Kidney (tissue), 22 donors: ENCODE measurements at places on chromosomes 5 and 9. TPM values are rescaled to one million over a fixed set of nuclear protein-coding genes. Genes with fewer than 3 reads are reported as not detected.

GRCh38 chr5:108046955-108047670 is 334.8 kb downstream of the FBXL17 start:
- no peak for DNase-seq

Gene SLC25A48
- polyA plus RNA-seq: 10.4 TPM

DNA sequence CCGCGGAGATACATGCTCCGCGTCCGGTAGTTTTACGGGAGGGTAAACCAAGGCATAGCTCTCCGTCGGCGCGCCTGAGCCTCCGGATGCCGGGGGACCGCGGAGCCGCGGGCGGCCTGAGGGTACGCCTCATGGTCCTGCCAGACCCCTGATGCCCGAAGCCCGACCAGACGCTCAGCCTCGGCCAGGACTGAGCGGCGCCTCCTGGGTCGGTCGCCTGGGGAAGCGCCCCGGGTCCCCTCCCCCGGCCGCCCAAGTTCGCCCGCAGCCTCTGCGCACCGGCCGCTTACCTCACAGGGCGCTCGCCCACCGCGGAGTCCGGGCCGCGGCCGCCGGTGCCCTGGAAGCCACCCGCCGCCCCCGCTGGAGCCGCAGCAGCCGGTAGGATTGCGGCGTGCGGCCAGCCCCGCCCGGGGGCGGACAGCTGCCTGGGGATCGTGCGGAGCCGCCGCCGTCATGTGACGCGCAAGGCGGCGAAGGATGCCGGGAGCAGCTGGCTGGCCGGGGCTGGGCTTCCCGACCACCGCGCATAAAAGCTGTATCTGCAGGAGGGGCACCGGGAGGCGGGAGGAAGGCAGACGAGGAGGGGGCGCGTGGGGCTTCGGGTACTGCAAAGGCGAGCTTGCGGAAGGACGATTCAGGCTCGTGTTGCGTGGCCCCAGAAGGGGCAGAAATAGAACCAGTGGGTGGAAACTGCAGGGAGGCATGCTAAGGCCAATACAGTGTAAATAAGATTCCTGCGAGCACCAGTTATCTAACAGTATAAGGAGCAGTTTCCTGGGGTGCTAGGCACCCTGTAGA is at the start of gene FBXO10:
Gene FBXO10 (minus strand): TSS at position 460 of the 801 bp plus-strand sequence. CDS start 34,612 bp downstream, outside the sequence.
- peak; percentile 88 for DNase-seq

DNA sequence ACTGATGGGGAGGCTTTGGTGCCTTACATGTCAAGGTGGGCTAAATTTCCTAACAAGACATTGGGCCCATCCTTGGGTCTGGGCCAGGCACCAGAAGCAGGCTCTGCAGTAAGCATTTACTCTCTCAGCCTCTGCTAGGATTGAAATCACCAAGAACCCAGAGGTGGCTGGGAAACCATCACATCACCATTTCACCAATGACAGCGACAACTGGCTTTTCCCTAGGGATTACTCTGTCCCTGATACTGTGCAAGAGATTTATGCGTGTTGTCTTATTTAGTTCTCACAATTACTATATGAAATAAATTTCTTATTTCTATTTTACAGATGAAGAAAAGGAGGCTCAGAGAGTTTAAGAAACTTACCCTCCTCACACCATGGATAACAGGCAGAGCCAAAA is 342.2 kb downstream of the ARHGEF28 start:
- DNase-seq: no peak

- DNase-seq: no peak
Measured at GRCh38 chr5:102231693-102232619, 64.1 kb downstream of the SLCO4C1 start.

Gene TCERG1
- polyA plus RNA-seq: 16.7 TPM

Gene RNF183
- 8.1 TPM for polyA plus RNA-seq

- DNase-seq: no peak
Measured at GRCh38 chr9:132806306-132806705, 71.8 kb downstream of the AK8 start.

- no peak for DNase-seq
Measured at GRCh38 chr9:421896-422295, 207.2 kb downstream of the DOCK8 start.

- DNase-seq: no peak
Measured at GRCh38 chr9:137007108-137007815, 10.9 kb upstream of the CLIC3 start.

Gene CERCAM
- 19.7 TPM for polyA plus RNA-seq

DNA sequence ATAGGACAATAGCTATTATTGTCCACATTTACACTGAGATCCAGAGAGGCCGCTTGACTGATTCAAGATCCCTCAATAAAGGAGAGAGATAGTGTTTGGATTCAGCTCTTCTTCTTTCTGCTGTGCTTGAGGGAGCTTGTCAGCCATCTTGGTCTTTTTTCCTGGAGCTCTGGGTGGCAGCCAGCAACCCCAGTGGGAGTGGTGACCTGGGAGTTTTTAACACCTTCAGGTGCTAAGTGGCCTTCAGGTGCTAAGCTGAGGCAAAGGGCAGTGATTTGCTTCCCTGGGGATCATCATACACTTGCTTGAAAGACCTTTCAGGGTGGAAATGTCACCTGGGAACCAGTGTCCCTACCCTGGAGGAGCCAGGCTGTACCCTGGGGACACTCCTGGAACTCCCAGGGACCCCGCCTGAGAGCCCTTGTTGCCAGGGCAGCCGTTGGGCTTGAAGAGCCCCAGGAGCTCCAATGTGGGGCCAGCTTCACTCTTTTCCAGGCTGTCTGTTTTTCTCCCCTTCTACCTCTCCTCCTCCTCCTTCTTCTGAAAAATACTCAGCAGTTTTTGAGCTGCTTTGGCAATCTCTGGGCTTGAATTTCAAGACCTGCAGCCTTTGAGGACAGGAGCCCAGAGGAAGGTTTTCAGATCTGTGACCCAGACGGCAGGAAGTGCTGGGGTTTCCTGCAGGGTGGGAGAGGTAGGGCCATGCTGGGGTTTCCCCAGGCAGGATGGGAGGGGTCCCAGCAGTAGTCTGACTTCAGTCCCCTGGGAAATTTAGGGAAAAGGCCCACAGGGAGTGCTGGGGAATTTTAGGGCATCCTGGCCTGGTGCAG is 59.7 kb downstream of the FGF18 start:
- DNase-seq: no peak

Gene PCDHGB5
- polyA plus RNA-seq: 0.82 TPM

Gene C5orf15
- 54.4 TPM for polyA plus RNA-seq

DNA sequence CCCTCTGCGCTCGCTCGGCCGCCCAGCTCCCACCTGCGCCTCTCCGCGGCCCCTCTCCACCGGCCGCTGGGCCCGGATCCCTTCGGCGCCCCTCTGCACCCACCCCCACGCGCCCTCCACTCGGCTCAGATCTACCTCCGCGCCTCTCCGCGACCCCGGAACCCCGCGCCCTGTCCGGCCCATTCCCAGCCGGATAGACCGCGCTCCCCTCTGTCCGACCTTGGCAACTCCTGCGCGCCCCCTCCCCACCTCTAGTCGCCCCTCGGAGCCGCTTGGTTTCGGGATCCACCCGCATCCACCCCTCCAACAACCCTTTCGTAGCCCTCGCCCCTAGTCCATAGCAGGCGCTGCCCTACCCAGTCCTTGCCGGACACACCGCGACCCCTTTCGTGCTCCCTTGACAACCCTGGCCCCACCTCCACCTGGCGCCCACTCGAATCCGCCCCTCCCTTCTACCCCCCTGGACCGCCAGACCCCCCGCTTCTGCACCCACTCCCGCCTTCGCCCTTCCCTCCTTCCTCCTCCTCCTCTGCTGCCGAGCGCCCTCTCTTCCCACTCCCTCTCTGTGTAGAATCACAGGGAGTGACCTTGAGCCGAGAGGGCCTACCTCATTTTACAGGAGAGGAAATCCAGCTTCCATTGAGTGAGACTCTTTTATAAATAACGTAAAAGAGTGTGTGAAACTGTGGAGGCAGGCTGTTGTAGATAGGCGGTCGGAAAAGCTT is 525 bp upstream of the AK3 start:
- peak; percentile 87 for DNase-seq

DNA sequence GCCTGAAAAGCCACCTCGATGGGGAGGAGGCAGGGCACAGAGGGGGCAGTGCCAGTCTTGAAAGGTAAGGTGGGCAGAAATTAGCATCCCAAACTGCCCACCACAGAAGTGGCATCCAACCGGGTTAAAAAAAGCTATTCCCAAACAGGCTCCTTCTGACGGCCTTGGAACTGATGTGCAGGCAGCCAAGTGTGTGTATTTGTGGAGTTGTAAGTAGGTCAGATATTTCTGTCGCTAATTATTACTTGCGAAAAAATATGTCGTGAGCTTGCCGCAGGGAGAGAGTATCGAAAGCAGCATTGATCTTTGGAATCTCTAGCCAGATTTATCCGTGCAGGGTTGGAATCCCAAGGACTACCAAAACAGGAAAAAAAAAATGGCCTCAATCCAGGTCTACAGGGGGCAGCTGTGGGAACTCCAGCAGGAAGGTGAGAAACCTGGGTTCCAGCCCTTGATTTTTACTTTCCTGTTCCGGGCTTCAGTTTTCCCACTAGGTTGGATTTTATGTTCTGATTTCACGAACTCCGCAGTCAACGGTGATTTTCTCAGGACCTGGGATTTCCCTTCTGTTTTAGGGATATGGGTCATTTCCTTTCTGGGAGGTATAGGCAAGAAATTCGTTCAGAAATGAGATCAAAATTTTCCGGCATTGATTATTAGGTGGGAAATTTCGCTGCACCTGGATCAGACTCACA is 200.8 kb downstream of the RGS3 start:
- DNase-seq: no peak

DNA sequence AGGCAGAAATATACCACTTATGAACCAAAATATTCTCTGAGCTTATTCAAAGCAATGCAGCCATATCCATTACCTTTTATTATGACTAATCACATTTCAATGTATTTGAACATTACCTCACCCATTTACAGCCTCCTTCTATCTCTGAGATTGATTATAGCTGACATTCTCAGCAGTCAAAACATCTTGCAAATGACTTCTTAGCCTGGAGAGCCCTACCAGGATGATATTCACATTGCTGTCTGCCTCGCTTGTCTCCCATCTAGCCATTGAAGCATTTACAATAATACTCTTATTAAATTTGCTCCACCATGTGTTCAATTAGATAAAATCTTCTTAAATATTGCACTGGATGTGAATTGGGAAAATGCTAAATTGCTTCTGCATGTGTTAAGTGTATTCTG is 1879.9 kb upstream of the ACO1 start:
- DNase-seq: no peak

GRCh38 chr5:107431536-107431935 is 239.2 kb downstream of the EFNA5 start:
- no peak for DNase-seq

Gene AGXT2
- 215 TPM for polyA plus RNA-seq

Gene ARHGEF37
- polyA plus RNA-seq: 6.9 TPM

DNA sequence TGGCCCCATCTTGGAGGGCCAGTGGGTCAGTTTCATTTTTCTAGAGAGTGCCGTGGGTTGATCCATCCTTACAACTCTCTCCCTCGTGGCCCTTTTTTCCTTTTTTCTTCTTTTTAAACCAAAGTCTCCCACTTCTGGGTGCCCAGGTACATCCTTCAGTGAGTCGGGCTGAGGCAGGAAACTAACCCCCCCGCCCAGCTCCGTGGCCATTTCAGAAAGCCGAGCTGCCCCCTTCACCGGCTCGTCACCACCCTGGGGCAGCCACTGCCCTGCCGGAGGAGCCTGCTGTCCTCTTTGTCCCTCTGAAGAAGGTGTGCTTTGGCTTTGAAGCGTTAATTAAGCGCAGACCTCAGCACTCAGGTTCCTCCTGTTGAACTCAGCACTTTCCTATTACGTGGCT is 5.2 kb downstream of the CFAP77 start:
- no peak for DNase-seq

GRCh38 chr9:73531658-73532057 is 380.0 kb downstream of the ANXA1 start:
- no peak for DNase-seq
